Brain pericyte (primary cell): ENCODE measurements at places on chromosomes 6 and 20.
A peak's percentile ranks its signal among the peaks of the same experiment; 100 is the strongest.

DNA sequence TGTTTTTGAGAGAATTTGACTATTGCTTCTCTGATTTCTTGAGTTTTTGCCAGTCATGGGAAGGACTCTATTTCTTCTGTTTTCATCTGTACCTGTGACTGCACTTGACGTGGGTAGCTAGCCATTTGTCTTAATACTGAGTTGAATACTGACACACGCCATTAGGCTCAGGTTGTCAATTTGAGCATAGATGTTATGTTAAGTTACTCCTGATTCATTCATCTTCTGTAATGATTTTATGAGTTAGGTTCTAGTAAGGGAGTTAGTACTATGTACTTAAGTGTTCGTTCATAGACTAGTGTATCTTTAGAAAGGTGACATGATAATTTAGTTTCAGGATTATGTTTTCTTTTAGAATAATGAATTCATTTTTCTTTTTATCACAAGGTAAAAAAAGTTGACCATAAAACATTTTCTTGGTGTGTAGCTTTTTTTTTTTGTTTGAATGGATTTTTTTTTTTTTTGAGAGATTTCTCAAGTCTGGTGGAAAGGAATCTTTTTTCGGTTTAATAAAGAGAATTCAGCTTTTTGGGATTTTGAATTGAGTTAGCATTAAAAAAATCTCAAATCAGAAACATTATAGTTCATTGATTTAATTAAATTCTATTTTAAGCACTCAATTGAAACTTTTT is 1.7 kb downstream of the AFDN start:
- no peak for DNase-seq

DNA sequence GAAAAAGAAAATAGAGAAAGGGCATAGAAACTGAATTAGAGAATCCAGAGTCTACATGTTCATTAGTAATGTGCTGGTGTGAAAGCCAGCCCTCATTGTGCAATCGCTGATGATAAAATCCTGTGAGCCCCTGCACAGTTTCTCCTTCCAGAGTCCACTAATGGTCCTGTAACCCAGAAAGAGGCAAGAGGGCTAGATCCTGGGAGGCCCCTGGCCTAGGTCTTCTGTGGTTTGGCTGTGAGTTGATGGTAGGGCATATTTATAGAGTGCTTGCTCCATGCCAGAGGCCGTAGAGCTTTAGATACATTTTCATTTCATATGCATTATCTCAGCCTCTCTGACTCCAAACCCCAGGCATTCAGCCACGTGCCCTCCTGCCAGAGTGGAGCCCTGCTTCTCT is 94.9 kb upstream of the MTHFD1L start:
- no peak for DNase-seq

- DNase-seq = no peak
These were observed 35.2 kb downstream of the PLCG1 start for GRCh38 chr20:41172296-41173140.

- DNase-seq = no peak
These were observed 24.3 kb downstream of the CAPN11 start for GRCh38 chr6:44182911-44183390.

DNA sequence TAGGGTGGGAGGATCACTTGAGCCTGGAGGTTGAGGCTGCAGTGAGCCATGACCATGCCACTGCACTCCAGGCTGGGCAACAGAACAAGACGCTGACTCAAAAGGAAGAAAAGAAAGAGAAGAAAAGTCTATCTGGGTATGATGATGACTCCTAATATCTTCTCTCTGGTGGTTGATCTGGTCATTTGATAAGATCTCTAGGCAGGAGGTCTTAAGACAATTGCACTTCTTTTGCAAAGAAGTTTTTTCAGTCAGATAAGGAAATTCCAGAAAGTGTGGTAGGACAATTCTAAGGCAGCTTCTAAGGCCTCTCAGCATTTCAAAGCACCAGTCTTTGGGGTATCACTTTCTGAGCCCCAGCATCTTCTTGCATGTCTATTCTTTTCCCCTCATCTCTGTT is 7.7 kb upstream of the AIF1 start:
- no peak for DNase-seq

GRCh38 chr6:125662296-125662695 is 87.1 kb upstream of the HEY2 start:
- peak; percentile 70 for DNase-seq

- DNase-seq = no peak
These were observed 5.8 kb upstream of the CDC5L start for GRCh38 chr6:44381739-44382138.

DNA sequence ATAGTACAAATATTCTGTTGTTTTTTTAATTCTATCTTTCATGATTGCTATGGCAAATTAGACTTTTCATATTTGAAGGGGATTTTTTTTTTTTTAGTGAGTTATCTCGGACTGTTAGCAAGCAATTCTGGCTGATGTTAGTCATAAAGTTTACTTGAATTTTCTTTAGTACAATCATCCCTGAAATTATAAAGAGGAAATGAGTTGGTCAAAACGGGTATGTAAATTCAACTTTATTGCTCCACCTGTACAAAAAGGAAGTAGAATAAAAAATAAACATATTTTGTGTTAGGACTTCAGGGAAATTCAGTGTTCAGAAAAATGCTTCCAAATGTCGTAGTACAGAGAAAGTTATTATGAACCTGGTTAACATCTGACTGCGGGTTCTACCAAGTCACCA is 40.3 kb downstream of the PPP1R14C start:
- DNase-seq = no peak

DNA sequence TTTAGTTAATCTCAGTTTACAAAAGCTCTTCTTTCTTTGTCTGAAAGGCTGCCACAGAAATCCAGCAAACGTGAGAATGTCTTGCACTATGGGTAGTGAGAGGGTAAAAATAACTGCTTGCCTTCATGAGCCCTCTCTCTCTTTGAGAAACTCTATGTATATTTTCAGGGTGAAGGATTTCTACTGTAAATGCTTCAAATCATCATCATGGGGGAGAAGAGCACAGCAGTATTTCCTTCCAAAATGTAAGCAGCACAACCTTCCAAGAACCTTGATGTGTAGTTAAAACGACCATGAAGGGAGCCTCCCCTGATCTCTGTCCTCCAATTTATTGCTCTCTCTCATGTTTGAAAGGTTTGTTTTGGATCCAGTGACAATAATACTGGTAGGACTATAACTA is 141.3 kb upstream of the CENPW start:
- DNase-seq = no peak

GRCh38 chr6:111979633-111980032 is 74.3 kb upstream of the CCN6 start:
- DNase-seq = no peak

- DNase-seq = no peak
These were observed 25.5 kb downstream of the ARHGAP40 start for GRCh38 chr20:38626921-38627659.

DNA sequence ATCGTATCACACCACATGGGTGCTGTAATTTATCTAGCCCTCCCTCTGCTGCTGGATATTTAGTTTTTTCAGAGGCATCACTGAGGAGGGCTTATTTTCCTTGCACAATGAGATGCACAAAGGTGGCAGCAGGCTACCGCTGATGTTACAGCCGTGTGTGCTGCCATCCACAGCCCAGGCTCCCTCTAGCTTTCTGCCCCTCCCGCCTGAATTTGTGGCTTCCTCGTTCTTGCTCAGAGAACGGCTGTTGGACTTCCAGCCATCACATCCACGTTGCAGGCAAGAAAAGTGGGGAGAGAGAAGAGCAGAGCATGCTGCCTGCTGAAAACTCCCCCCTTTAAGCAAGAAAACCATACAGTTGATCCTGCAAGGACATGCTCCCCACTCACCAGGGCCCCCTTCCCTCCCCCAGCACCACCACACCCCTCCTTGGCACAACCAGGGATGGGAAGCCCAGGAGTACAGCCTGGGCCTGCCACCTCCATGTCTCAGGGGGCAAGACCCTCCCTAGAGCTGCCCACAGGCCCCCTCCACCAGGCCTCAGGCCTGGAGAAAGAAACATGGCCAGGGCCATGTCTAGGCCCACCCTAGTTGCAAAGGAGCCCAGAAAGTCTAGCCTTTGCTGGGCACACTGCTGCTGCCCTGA is 102.6 kb downstream of the MRPL14 start:
- no peak for DNase-seq

GRCh38 chr6:112413780-112414179 is 66.7 kb downstream of the RFPL4B start:
- DNase-seq = no peak
